ENCODE measurements at places on chromosomes 11 and 22. TPM values are rescaled to one million over a fixed set of nuclear protein-coding genes. Genes with fewer than 3 reads are reported as not detected.

The RNF141 gene
- 38.6 TPM for total RNA-seq

The ANKK1 gene
- total RNA-seq, result not detected

The MFRP gene
- total RNA-seq, result not detected

The KCNJ1 gene
- total RNA-seq, result not detected

The P2RY2 gene
- 0.30 TPM for total RNA-seq

The C11orf86 gene
- 0.30 TPM for total RNA-seq

The UBTFL1 gene
- total RNA-seq, result not detected

The YAP1 gene
- 139 TPM for total RNA-seq

The CHRNA10 gene
- total RNA-seq, result 0.59 TPM

The TRIM49C gene
- not detected for total RNA-seq

The PRODH gene
- total RNA-seq, result not detected

The UCP2 gene
- 0.30 TPM for total RNA-seq

The C1QTNF5 gene
- 18.4 TPM for total RNA-seq

The SEZ6L gene
- not detected for total RNA-seq

The ZNF202 gene
- total RNA-seq, result 6.2 TPM

The IGLL1 gene
- not detected for total RNA-seq

The CD3D gene
- total RNA-seq, result not detected

The SLC6A5 gene
- not detected for total RNA-seq

The DRD2 gene
- total RNA-seq, result not detected

The MS4A6E gene
- not detected for total RNA-seq

The FGF19 gene
- not detected for total RNA-seq

The MMP1 gene
- total RNA-seq, result 122 TPM

The DDX6 gene
- total RNA-seq, result 125 TPM

The CNTF gene
- 3.1 TPM for total RNA-seq

The APOA4 gene
- not detected for total RNA-seq

The BACE1 gene
- 34.1 TPM for total RNA-seq

The NAT10 gene
- total RNA-seq, result 12.2 TPM

The TRIM48 gene
- total RNA-seq, result not detected

The ART1 gene
- not detected for total RNA-seq

The KRTAP5-1 gene
- not detected for total RNA-seq

The KCNC1 gene
- total RNA-seq, result not detected

The KIF18A gene
- 12.3 TPM for total RNA-seq

The SLC25A22 gene
- total RNA-seq, result 8.9 TPM

The KRTAP5-2 gene
- total RNA-seq, result not detected

All from smooth muscle cell of the umbilical artery (primary cell).